Glomerular endothelial cell (primary cell): ENCODE measurements at places on chromosomes 5 and 9.
A peak's percentile ranks its signal among the peaks of the same experiment; 100 is the strongest.

- DNase-seq = no peak
These were observed 23.1 kb downstream of the POLR1E start for GRCh38 chr9:37508834-37509206.

- DNase-seq = no peak
These were observed 58.1 kb downstream of the CDO1 start for GRCh38 chr5:115758356-115758755.

DNA sequence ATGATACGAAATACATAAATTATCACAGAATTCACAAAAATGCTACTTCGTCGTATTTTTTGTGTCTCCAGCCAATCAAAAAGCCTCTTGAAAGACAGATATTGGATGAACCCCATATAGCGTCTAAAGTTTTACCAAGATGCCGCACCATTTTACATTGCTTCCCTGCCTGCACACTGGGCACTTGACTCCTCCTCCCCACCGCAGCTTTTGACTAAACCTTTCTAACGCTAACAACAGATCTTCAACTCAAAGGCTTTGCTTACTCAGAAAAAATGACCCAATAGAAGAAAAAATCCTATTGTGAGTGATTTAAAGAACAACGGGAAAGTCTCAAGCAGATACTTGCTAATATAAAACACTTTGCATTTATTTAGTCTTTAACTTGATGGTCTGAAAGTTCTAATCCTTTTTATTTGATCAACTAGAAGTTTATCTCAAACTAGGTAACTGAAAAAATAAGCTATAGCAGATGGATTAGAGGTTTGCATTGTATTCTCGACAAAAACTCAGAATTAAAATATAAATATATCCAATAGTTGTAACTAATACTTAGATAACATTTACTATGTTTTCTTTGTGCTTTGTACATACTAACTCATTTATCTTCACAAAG is 609.1 kb upstream of the DMAC1 start:
- no peak for DNase-seq

GRCh38 chr5:120354126-120354525 is 110.0 kb upstream of the PRR16 start:
- no peak for DNase-seq

- DNase-seq = no peak
These were observed 37.0 kb downstream of the CXXC5 start for GRCh38 chr5:139684881-139685749.

DNA sequence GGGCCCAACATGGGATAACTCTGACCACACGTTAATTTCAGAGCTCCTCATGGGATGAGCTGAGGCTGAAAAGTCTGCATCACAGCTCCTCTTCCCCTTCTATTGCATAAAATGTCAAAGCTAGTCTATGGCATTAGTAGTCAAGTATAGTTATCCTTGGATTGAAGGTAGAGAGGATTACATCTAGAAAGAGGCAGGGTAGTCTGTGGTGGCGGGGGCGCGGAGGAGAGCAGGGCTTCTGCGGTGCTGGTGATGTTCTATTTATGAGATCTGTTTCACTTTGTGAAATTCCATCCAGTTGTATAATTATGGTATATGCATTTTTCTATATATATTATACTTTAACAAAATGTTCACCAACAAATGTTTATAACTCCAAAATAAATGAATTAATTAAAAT is 329.5 kb upstream of the GRAMD2B start:
- DNase-seq = no peak

GRCh38 chr9:105168870-105169319 is 75.6 kb upstream of the SLC44A1 start:
- DNase-seq = no peak

DNA sequence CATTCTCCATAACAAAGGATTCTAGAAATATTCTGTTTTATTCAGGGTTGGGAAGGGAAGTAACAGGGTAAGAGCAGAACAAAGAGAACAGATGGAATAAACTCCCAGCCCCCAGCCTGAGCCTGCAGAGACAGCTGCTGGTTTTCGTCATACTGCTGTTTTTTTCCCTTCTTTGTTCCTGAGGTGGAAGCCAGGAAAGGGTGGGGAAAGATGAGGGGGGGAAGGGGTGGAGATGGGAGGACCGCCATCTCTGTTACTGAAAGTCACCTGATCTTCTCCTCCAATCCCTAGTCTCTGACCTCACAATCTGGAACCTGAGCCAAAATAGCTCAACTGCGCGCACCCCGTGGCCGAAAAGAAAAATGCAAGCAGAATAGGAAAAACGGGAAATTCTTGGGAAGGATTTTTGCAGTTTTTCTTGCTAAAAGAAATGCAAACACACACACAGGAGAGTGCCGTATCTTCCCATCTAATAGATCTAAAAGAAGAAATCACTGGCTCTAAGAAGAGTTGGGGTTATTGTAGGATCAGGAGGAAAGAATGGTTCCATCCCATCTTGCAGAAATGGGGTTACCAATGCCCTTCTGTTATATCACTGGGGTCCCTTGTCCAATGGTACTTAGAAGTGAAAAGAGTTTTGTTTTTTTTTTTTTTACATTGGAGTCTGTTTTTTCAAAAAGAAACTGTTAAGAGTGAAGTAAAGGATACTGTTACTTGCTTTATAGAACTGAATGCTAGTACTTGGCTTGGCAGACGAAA is 57.9 kb downstream of the DIAPH1 start:
- DNase-seq = peak; percentile 92

DNA sequence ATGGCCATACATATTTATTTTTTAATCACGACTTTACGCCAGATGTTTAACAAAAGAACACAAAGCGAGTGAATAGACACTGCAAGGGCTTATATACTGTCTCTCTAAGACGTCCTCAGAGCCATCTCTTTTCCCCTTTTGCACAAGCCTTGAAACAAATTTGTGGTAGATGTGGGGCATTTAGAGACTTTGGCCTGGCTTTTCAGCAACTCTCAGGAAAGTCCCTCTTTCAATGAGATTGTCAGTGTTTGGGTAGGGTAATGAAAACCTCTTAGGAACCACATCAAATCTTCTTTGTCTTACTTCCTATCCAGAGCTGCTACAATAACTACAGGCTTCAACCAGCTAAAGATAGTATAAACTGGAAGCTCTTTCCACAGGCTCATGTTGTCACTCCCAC is 380.0 kb downstream of the ANXA1 start:
- DNase-seq = no peak

GRCh38 chr5:168370831-168371230 is 79.4 kb downstream of the WWC1 start:
- no peak for DNase-seq

DNA sequence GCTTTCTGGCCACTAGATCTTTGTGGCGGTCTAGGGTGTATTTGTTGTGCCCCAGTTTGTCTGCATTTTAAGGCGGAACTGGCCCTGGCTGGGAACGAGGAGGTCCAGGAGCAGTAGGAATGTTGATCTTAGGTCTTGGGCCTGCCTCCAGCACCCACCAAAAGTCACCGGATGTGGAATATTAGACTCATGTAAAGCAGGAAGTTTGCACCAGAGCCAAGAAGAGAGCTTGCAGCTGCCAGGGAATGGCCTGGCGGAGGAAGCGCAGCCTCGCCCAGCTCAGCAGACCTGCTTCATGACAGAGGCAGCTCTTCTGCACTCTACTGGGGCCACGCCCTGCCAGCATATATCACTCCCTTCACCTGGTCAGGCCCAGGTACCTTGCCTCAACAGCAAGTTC is 3.3 kb downstream of the GPX3 start:
- no peak for DNase-seq
